ENCODE measurements at places on chromosomes 1 and 21. TPM values are rescaled to one million over a fixed set of nuclear protein-coding genes. Genes with fewer than 3 reads are reported as not detected.
A peak's percentile ranks its signal among the peaks of the same experiment; 100 is the strongest.

DNA sequence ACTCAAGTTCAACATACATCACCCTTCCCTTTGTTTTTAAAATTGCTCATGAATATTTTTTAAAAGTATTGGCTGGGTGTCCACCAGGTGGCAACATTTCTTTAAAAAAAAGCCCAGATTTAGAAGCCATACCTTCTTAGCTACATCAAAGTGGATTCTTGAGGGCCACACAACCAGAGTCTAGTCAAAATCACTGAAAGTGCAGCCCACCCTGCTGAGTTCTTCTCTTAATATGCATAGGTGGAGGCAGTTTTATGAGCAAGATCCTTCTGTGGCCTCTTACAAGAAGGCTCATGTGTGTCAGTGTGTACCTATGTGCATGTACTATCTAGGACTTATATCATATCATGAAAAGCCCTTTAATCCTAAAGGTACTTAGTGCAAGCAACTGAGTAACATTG, 16.9 kb upstream of the GNG12 start:
- peak; percentile 71 for DNase-seq

- DNase-seq = no peak
Measured at GRCh38 chr1:3469104-3469848, 14.8 kb downstream of the ARHGEF16 start.

- DNase-seq = peak; percentile 63
Measured at GRCh38 chr1:78104322-78104721, 58.6 kb downstream of the GIPC2 start.

- no peak for DNase-seq
Measured at GRCh38 chr1:244340396-244340795, 111.3 kb downstream of the ADSS2 start.

- peak; percentile 73 for DNase-seq
Measured at GRCh38 chr1:23282957-23283356, 61.1 kb downstream of the HNRNPR start.

DNA sequence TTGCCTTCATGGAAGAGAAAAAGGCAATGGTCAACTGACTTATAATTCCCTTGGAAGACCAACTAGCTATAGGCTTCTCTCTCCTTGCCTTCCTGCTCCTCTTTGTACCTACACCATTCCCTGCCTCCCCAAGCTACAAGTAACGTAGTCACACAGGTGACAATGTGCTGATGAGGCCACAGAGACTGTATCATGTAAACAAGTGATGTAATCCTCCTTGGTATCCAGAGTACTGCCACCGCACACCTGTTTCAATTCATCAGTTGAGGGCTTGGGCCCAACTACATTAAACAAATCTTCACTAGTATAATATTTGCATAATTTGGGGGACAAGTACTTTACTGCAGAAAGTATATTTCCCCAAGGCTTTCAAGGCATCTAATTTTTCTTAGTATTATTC, 76.4 kb upstream of the SCYL3 start:
- DNase-seq = no peak

Gene SLC16A4
- total RNA-seq = 36.8 TPM

Gene CFAP107
- not detected for total RNA-seq

Gene COL8A2
- 11.0 TPM for total RNA-seq

Gene HSPG2
- total RNA-seq = 164 TPM

Gene FCRL5
- total RNA-seq = not detected

All from fibroblast of the aortic adventitia (primary cell).